ENCODE measurements at places on chromosomes 11 and 22. TPM values are rescaled to one million over a fixed set of nuclear protein-coding genes. Genes with fewer than 3 reads are reported as not detected.

Gene OR51E1
- 0.25 TPM for total RNA-seq

Gene OR6T1
- not detected for total RNA-seq

Gene FAM89B
- 46.6 TPM for total RNA-seq

Gene VEGFB
- total RNA-seq = 347 TPM

Gene MS4A8
- total RNA-seq = not detected

Gene TRIM51
- total RNA-seq = not detected

Gene FAM118A
- total RNA-seq = 30.1 TPM

Gene B4GALNT4
- 1.0 TPM for total RNA-seq

- no peak for DNase-seq
These were observed 93.4 kb downstream of the SHANK2 start for GRCh38 chr11:71158936-71159335.

GRCh38 chr22:43889860-43890253 lies 2.0 kb downstream of the PNPLA5 start:
- no peak for DNase-seq

GRCh38 chr11:8138526-8138925 lies 30.3 kb downstream of the RIC3 start:
- DNase-seq = no peak

- DNase-seq = peak; percentile 68
These were observed 48.5 kb downstream of the GGTLC2 start for GRCh38 chr22:22692707-22693530.

- DNase-seq = peak; percentile 93
These were observed 10.2 kb upstream of the PDE2A start for GRCh38 chr11:72684236-72684912.

DNA sequence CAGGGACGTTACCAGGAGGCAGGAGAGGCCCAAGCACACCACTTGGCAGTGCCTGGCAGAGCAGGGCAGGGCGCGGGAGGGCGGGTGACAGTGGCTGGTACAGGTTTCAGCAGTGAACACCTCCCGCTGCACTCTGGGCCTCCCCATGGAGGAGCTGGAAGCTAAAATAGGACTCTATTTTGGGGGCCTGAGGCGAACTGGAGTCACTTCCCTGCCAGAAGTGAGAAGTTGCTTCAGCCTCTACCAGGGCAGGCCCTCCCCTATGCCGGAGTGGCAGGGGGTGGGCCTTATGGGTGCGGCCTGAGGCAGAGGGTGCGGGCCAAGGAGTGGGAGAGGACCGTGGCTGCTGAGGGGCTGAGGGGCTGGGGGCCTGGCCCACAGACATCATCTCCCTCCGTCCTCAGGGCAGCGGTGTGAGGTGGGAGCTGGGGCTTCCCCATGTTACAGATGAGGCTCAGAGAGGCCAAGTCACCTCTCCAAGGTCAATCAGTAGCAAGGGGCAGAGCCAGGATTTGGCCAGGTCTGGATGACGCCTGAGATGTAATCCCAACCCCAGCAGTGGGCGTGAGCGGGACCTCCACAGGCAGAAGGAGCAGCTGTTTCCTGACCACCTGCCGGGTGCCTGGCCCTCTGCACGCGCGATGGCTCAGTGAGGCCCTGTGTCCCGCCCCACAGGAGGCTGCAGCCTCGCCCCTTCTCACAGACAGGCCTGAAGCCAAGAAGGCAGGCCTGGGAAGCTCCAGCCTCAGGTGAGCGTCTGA lies 39.3 kb downstream of the KCNJ4 start:
- peak; percentile 85 for DNase-seq

DNA sequence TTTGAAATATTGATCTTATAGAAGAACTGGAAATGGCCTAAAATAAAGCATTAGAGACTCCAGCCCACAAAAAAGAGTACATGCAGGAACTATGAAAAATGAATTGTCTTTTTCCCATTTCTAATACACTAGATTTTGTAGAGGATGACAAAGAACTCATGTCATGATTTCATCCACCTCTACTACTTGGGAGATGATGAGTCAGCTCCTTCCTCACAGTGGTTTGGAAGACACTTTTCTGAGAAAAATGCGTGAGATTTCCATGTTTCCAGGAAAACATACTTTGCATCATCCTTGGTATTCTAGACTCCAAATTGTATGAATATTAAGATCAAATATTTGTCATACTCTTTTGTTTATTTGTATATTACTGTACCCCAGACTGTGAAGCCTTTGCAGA lies 500.5 kb downstream of the FAM181B start:
- DNase-seq = no peak

- DNase-seq = no peak
These were observed 17.4 kb upstream of the CTSC start for GRCh38 chr11:88354912-88355311.

DNA sequence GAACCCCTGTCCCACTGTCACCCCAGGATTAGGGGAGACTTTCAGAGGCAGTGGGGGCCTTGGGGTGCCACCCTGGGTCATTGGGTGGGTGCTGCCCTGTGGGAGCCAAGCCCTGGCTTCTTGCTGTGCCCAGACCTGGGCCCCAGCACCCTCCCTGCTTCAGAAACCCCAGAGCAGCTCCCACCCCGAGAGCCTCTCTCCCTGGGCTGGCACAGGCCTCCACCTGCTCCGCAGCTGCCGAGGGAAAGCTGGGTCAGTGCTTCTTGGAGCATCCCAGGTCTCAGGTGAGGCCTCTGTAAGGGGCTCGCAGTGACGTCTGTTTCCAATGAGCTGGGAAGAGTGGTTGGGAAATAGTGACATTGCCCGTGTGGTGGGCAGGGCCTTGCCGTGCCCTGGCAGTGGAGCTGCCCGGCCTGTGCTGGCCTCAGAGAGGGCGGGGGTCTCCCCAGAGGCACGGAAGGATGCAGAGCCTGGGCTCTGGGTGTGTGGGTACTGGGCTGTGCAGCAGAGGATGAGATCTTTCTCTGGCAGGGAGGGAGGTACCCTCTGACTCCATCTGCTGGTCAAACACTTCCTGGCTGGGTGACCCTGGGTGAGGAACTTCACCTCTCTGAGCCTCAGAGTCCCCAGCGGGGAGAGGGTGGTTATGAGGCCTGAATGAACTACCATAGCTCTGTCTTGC lies 23.0 kb downstream of the C22orf23 start:
- no peak for DNase-seq

DNA sequence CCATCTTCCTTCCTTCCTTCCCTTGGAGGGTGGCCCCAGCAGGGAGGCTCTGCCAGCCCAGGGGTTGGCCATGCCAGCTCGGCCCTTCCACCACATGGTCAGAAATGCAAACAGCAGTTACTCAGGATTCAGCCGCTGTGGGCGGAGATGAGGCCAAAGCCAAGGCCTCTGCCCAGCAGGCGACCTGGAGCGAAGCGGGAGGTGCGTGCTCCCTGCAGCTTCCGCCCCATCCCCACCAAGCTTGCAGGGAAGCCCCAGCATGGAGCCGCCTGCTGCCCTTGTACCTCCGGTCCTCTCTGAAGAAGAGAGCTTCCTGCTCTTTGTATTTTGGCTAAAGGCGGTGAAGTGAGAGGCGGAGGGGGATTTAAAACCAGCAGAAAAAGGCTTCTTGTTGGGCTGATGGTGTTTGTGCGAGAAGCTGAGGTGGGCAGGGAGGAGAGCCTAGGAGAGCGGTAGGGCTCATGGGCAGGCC lies 50.4 kb downstream of the ANO1 start:
- DNase-seq = no peak

GRCh38 chr11:132792341-132793140 lies 739.8 kb downstream of the OPCML start:
- DNase-seq = peak; percentile 44

DNA sequence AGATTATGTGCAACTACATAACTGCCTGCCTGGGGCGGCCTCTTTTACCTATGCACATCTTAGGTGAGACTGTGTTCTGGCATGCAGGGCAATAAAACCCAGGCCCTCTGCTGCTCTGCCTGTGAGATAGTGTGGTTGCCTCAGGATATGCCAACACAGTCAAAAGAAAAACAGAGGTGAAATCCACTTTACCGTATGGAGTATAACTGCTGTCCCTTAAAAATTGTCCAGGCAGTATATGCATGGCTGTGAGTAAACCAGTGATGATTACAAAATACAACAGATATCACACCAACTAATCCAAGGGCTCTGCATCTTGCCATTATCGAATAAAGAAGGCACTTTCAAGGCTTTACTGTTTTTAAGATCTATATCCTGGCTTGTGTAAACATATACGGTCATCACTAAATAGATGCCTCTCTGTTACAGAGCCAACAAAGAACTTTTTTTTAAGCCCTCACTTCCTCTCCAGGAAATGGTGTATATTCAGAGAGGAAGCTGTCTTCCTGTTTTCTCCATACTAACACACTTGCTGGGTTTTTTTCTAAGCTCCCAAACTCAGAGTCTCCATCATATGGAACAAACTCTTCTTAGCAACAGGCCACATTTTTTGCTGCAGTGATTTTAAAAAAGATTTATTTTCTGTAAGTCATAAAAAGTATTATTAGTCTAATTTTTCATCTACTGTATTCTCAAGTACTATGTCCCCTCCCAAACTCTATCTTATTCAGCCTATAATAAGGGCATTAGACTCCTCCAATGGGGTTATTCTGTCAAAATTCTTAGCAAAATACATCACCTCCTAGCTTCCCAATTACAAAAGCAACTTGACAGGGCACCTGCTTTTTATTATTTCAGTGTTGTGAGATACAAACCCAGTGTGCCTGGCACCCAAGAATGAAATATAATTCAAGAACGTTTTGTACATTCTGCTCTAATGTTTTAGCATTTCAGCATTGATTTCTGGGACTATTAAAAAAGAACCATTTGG lies 135.2 kb downstream of the MAML2 start:
- DNase-seq = no peak

- no peak for DNase-seq
These were observed 3.3 kb downstream of the IL18BP start for GRCh38 chr11:72001834-72002591.

- no peak for DNase-seq
These were observed 34.7 kb upstream of the FADD start for GRCh38 chr11:70168405-70168754.

Data from right cardiac atrium (tissue), 5 donors.